Uterus (tissue), 4 donors: ENCODE measurements at places on chromosomes 12 and 14.

GRCh38 chr12:5081016-5081415, 37.3 kb downstream of the KCNA5 start:
- no peak for DNase-seq

GRCh38 chr12:15194456-15195368, 26.5 kb downstream of the RERG start:
- no peak for DNase-seq

GRCh38 chr12:109621211-109621694, 47.7 kb downstream of the MVK start:
- DNase-seq: no peak

- DNase-seq: no peak
These were observed 37.5 kb upstream of the PTGR2 start for GRCh38 chr14:73814153-73814552.

- DNase-seq: peak; percentile 56
These were observed 67.1 kb upstream of the VPS33A start for GRCh38 chr12:122333142-122334087.

DNA sequence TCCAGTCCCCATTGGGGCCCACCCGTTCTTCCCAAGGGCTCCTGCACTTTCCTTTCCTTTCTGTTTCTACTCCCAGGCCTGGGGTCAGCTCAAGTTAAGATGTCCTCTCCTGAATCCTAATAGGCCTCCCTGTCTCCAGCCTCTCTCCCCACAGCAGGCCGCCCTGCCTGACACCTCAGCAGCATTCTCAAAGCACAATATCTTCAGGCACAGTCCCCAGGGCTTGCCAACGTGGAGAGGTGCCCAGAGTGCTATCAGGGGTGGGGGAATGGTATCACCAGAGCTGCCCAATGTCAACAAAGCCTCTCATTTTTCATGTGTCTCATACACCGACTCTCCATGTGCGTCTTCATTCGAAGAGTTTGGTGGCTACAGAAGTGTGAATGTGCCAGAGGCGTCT, 123.0 kb downstream of the FOXN3 start:
- DNase-seq: no peak

DNA sequence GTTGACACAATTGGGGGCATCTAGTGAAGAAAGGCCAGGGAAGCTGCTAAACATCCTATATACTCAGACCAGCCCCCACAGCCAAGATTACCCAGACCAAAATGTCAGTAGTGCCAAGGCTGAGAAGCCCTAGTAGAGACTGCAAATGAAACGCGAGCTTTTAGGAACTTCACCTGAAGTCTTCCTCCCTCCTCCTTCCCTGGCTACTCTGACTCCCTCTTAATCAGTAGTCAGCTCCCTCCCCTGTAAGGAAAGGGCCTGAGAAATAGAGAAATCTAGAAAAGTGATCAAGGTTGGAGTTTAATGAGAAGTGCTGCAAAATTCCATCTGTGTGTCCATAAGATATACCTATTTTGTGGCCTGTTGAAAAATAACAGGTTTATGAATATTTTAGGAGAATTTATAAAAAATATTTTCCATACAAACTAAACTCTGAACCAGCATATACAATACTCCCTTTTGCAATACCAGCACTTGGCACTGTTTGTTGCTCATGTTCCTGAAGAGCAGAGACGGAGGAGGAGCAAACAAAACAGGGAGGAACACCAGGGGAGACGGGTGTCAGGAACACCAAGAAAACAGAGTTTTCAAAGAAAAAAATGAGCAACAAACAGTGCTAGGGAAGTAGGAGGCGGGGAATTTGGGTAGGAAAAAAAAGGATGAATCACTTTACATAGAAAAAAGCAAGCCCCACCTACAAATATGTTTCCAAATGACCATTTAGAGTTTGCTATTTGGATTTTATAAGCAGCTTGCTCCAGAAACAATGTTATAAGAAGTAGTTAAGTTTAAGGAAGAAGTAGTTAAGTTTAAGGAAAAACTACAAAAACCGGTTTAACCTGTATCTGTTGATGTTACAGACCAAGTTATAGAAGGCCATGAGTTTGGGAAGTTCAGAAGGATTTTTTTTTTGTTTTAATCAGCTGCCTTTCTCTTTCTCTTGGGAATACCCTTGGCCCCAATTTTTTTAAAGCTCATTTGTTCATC, 282.1 kb upstream of the GRIP1 start:
- no peak for DNase-seq

DNA sequence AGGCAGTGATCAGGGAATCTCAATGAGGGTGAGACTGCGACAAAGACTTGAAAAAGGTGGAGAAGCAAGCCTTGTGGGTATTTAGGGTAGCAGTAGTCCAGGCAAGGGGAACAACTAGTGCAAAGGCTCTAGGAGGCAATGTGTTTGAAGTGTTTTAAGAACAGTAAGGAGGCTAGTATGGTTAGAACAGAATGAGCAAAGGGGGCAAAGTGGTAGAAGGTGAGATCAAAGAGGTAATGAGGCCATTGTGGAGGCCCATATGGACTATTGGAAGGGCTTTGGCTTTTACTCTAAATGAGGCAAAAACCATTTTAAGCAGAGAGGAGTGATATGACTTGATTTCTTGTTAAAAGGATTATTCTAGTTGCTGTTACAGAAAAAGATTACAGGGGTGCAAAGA, 16.8 kb downstream of the HIF1A start:
- no peak for DNase-seq

- peak; percentile 3 for DNase-seq
These were observed 47.4 kb upstream of the MEG3 start for GRCh38 chr14:100778526-100778882.

DNA sequence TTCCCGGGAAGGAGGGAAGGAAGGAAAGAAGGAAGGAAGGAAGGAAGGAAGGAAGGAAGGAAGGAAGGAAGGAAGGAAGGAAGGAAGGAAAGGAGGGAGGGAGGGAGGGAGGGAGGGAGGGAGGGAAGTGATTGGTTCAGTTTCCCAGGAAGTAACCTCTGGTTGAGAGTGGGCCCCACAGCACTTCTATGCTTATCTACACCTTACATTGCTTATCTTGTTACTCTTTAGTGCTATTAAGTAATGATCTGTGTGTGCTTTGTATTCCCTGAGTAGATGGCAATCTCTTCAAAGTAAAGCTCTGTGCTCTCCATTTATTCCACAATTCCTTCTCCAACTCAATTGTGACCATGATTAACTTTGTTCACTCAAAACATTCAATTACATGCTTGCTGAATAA, 74.6 kb downstream of the SLC38A4 start:
- no peak for DNase-seq

DNA sequence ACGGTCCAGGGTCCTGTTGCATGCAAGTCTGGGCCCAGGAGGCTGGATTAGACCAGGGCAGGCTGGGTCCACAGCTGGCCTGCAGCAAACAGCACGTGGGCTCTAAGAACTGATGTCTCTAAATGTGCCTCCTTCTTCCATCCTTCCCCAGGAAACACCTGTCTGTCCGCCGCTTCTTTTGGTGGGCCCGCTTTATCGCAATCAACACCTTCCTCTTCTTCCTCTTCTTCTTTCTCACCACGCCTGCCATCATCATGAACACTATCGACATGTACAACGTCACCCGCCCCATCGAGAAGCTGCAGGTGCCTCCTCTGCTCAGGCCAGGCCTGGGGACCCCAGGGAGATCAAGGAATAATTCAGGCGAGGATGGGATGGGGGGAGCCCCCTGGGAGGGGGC, 28.3 kb downstream of the NGB start:
- DNase-seq: no peak

- DNase-seq: no peak
These were observed 166.7 kb upstream of the HIF1A start for GRCh38 chr14:61528591-61529021.

GRCh38 chr14:70888681-70889175, 18.5 kb upstream of the PCNX1 start:
- DNase-seq: no peak

- no peak for DNase-seq
These were observed 7.0 kb downstream of the SYT1 start for GRCh38 chr12:78871566-78871965.

DNA sequence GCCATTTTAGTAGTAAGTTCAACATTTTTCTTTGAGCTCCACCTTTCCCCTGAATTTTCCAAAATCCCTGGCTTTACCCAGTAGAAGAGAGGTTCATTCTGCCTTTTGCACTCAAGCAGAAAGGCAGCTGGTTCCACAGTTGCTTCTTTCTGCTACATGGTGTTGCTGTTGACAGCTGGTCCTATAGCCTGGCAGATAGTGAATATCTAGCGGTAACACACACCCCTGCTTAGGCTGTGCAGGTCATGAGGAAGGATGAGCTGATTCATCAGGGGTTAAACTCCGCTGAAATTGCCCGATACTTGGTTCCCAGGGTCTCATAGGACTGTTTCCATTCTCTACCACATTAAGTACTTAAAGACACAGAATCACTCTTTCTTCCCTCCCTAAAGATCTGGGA, 62.4 kb downstream of the PUS7L start:
- no peak for DNase-seq

DNA sequence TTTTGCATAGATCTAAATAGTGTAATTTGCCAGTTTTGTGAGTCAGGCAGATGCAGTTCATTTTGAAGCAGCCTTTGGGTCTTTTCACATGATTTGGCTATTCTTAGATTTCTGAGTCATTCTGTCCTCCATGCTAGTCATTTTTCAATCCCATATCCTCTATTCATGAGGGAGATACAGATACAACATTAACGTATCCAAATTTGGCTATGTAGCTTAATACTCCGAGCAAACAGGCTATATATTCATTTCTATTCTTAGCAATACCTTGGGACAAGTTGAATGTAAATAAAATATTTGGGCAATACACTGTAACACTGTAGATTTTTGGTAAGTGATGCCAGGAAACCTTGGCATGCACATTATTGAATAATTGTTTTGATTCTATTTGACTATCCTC, 270.7 kb upstream of the PDE3A start:
- no peak for DNase-seq

- no peak for DNase-seq
These were observed 111.9 kb downstream of the STAB2 start for GRCh38 chr12:103698752-103699560.

DNA sequence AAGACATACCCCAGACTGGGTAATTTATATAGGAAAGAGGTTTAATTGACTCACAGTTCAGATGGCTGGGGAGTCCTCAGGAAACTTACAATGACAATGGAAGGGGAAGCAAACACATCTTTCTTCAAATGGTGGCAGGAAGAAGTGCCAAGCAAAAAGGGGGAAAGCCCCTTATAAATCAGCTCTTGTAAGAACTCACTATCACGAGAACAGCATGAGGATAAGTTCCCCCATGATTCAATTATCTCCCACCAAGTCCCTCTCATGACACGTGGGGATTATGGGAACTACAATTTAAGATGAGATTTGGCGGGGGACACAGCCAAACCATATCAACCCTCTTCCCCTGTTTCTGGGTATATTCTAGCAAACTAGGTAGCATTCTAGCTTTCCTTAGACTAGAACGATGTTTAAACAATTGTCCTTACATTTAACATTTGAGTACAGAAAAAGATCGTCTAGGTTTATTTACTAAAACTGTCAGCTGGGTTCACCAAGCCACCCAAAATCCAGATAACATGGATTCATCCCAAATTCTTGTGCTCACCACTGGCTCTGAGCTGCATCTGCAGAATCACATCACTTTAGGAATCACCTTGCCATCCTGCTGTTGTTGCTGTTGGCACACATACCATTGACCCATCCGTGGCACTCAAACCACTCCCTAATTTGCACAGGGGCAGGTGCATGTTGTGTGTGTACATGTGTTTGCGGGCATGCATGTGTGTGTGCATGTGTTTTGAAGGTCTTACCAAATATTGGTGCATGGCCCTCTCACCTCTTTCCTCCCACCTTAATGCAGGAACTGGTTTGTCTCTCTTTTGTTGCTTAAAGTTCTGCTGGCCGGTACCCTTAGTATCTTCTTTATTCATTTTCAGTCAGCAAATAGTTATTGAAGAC, 36.4 kb upstream of the VASH1 start:
- DNase-seq: no peak

DNA sequence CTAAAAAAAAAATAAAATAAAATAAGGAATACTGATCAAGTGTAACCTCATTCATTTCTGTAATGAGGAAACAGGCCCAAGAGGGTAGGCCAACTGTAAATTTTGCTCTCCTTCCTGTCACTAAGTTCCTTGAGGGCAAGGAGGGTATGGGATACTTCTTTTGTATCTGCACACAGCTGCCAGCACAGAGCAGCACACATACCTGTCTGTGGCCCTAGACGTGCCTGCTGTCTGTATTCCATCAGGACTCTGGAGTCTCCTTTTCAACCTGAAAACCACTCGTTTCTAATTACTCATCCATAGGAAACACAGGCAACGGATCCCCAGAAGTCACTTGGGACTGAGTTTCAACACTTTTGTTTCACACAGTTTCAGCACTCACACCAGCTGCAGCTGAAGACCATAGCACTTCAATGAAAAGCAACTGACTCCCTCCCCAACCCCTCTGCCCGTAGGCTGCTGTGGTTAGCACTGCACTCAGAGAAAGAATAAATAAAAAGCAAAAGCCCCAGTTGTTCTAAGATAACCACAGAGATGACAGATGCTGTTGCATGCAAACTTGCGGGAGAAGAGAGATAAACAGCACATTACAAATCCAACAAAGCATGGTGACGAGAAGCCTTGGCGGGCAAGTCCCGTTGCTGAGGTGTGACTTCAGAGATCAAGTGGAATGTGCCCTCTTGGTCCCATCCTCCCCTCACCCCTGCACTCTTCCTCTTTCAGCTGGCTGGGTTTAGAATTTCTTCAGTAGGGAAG, 24.9 kb downstream of the CRACR2A start:
- DNase-seq: no peak

GRCh38 chr14:84343656-84344055, 1186.3 kb upstream of the FLRT2 start:
- no peak for DNase-seq

GRCh38 chr12:91567100-91567485, 384.5 kb upstream of the DCN start:
- no peak for DNase-seq

DNA sequence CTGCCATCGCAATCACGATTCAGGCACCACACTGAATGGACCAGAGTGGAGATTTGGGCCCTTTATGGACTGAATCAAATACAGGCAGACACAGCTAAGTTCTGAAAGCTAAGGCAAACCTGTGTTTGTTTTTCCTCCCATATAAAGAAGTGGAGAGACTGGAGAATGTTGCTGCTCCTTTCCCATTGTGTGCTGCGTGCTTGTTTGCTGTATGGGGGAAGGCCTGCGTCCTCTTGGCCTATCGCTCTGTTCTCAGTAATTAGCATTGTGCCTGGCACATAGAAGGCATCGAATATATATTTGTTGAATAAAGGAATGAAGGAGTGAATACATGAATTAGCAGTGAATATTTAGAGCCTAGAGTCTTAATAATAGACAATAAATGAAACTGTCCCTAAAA, 12.4 kb downstream of the ST8SIA1 start:
- no peak for DNase-seq

GRCh38 chr14:45290547-45290946, 37.5 kb upstream of the MIS18BP1 start:
- no peak for DNase-seq

GRCh38 chr14:100076133-100076532, 10.9 kb downstream of the EVL start:
- DNase-seq: no peak

DNA sequence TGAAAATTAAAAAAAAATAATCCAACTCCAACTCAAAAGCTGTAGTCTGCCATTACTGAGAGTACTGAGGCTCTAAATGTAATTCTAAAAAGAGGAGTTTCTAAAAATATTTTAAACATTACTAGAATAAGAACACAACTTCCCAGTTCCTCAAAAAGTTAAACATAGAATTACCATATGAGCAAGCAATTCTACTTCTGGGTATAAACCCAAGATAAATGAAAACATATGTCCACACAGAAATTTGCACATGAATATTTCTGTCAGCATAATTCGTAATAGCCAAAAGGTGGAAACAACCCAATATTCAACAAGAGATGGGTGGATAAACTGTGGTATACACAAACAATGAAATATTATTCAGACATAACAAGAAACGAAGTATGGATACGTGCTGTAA, 15.0 kb upstream of the NR2C1 start:
- DNase-seq: no peak
